ENCODE measurements at places on chromosomes 4 and X.

- no peak for DNase-seq
Observed at GRCh38 chrX:53580742-53581504, 105.6 kb downstream of the HUWE1 start.

DNA sequence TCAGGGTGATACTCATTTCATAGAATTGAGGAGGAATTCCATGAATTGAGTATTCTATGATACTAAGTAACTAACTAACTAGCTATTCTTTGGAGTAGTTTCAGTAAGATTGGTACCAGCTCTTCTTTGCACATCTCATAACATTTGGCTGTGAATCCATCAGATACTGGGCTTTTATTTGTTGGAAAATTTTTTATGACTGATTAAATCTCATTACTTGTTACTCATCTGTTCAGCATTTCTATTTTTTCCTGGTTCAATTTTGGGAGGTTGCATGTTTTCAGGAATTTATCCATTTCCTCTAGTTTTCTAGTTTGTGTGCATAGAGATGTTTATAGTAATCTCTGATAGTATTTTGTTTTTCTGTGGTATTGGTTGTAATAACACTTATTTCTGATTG is 70.8 kb upstream of the FREM3 start:
- no peak for DNase-seq

- DNase-seq, result no peak
Observed at GRCh38 chr4:138686106-138686835, 329.3 kb upstream of the NOCT start.

DNA sequence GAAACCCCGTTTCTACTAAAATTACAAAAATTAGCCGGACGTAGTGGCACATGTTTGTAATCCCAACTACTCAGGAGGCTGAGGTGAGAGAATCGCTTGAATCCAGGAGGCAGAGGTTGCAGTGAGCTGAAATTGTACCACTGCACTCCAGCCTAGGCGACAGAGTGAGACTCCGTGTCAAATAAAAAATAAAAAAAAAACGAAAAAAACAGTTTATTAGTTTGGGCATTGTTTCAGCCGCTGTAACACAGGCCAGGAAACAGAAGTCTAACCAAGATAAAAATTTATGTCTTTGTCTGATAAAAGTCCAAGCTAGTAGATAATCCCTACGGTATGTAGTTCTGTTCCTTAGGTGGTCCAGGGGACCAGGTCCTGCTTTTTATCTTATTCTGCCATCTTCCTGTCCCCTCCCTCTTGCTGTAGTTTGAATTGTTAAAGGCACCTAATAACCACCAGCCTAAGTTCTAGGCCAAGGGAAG is 21.4 kb downstream of the USO1 start:
- no peak for DNase-seq

- no peak for DNase-seq
Observed at GRCh38 chrX:25976683-25977310, 161.3 kb upstream of the MAGEB18 start.

GRCh38 chrX:140723121-140723715 is 13.7 kb downstream of the LINC00632 start:
- no peak for DNase-seq

DNA sequence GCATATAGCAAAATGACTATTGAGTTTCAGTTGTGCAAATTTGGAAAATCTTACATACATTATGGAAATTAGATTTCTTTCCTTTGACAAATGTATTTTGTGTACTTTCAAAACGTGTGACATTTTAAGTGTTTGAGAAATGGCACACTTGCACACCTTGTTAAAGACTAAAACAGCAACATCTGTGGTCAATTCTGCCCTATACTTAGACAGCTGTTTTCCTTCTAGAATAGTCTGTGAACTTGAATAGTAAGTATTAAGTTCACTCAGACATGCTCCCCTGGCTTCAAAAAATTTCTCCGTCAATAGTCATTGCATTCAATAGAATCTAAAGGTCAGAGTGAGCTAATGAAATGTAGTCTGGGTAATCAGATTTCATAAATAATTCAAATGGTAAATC is 21.7 kb upstream of the TBC1D9 start:
- no peak for DNase-seq

DNA sequence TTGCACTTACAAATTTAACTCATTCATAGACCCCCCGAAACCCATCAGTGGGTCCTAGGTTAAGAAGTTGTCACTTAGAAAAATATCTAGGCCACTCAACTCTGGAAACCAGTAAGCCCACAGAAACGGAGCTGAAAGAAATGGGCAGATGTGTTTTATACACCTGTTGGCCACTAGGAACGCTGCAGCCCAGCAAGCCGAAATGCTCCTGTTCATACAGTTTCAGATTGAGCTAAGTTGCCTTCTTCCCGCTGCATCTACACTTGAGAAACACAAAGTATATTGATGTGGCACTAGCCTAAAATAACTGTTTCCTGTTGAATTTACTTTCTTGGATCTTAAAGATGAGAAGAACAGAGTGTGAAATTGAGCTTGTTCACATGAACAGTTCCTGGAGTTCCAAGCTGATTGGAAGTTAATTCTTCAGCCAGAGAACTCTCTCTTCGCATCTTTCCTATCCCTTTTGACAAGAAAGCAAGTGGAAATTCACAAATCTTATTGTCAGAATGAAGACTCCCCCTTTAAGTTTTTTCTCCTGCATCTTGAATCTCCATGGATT is 174.1 kb downstream of the RBMX2 start:
- DNase-seq, result peak; percentile 1

DNA sequence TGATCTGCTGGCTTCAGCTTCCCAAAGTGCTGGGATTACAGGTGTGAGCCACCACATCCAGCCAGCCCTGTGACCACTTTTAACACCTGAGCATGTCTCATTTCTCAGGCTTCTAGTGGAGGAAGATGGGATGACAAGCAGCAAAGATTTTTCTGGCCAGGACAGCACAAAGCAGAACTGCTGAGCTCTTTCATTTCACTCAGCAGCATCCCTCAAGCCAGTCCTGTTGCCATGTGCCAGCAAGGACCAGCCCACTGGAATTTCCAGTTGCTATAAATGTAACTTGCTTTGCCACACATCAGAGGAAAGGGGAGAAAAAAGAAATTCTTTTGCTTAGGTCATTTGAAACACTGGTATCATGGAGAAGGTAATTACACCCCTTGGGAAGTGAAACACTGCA is 75.9 kb downstream of the SLC9A7 start:
- no peak for DNase-seq

DNA sequence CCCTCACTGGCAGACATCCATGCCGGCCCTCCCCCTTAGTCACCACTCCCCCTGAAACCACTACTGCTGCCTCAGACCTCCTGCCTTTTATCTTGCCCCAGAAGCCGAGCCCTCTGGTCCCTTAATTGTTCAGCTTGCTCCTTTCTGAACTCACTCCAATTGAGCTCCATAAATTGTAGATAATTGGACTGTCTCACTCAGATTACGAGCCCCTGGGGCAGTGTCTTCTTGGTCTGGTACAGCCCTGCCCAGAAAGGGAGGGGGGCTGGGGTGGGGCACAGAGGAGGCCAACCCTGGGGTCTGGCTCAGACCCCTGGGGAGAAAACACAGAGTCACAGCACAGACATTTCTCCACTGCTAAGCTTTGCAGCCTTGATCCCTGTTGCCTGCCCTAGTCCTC is 39.4 kb downstream of the NALF2 start:
- no peak for DNase-seq

- peak; percentile 9 for DNase-seq
Observed at GRCh38 chrX:106707771-106708454, 18.6 kb upstream of the RNF128 start.

DNA sequence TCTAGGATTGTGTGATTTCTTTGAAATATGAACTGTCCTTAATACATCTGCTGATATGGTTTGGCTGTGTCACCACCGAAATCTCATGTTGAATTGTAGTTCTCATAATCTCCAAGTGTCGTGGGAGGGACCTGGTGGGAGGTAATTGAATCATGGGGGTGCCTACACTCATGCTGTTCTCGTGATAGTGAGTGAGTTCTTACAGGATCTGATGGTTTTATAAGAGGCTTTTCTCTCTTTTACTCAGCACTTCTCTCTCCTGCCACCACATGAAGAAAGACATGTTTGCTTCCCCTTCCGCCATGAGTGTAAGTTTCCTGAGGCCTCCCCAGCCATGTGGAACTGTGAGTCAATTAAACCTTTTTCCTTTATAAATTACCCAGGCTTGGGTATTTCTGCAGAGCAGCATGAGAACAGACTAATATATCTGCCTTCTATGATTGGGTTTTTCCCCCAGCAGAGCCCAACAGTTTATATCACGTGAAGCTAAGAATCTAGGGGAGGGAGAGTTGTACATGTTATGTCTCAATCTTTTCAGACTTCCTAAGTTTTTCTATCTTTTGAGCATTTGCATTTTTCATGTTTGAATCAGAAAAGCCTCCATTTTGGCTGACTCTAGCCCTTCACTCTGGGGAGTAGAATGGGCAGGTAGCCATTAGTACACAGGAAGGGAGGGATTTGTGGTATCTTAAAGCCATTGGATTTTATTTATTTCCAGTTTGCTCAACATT is 58.9 kb downstream of the PLAC1 start:
- no peak for DNase-seq

DNA sequence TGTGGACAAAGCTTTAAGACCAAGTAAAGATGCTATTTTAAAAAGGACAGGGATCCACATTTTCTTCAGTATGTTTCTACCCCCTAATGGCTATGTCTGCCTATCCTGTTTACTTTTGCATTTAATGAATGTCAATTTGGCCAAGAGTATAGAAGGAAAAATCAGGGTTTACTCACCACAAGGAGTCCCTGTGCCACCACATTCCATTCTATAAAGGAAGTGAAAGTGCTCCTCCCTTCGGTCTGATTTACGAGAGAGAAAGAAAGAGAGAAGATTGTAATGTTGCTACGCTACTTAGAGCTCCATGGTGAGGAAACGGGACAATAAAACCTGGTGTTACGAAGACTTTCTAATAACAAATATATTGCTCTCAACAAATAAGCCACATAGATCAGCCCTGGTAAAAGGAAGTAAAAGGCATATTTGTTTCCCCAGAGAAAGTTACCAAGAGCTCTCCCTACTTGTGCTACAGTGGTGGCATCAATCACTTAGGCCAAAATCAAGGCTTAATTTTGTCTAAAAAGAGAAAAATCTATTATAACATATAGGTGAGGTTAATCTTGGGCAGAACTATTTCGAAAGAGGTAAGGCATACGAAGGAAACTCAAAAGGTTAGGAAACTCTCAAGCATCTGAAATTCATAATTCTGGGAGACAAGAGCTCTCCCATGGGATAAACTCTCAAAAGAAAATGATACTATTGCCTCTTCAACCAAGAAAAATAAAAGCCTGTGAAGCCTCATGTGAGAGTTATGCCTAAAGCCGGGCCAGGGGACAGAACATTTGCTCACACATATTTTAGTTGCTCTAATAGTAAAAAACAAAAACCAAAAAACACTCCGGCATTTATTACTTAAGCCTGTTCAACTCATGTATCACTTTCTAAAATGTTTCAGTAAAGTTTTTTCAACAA is 29.5 kb downstream of the TAPT1 start:
- peak; percentile 1 for DNase-seq

DNA sequence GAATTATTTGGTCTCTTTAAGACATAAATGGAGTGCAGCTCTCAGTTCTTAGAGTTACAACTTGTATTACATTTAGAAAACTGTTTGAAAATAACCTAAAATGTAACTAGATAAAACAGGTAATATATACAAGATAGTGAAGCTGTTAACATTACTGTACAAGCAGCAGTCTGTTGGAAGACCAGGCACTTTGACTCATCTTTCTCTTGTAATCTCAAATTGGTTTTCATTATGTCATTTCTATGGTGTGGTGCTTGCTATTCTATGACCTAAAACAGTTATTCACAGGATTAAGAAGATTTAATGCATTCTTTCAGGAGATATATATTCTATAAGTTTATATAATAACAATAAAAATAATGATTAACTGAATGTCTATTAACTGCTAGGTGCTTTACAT is 282.5 kb upstream of the PITX2 start:
- no peak for DNase-seq

- DNase-seq, result no peak
Observed at GRCh38 chrX:24927372-24927771, 88.4 kb downstream of the ARX start.

- DNase-seq, result no peak
Observed at GRCh38 chrX:11446336-11446735, 153.1 kb downstream of the AMELX start.
